Central memory CD8-positive, alpha-beta T cell (primary cell): ENCODE measurements at places on chromosomes 2 and 18.
A peak's percentile ranks its signal among the peaks of the same experiment; 100 is the strongest.

- no peak for DNase-seq
Measured at GRCh38 chr2:217928324-217929181, 74.2 kb downstream of the TNS1 start.

DNA sequence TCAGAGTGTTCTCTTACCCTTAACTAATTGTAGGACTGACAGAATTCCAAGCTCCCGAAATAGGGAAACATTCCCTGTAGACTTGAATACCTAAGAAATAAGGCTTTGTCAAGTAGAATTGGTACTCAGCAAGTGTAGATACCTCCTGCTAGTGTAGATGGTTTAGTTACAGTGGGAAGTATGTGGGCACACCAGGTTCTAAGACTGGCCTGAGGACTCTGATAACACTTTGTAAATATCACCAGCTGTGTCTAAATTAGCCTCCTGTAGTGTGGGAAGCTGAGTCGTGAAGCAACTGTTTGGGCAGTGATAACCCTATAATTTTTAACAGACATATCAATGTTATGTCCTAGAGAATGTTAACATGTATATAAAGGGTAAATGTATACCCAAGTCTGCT, 304.5 kb downstream of the SLC8A1 start:
- DNase-seq: no peak

- no peak for DNase-seq
Measured at GRCh38 chr18:26071725-26072124, 18.7 kb downstream of the SS18 start.

GRCh38 chr18:14921031-14921430, 173.1 kb downstream of the ANKRD30B start:
- DNase-seq: no peak

DNA sequence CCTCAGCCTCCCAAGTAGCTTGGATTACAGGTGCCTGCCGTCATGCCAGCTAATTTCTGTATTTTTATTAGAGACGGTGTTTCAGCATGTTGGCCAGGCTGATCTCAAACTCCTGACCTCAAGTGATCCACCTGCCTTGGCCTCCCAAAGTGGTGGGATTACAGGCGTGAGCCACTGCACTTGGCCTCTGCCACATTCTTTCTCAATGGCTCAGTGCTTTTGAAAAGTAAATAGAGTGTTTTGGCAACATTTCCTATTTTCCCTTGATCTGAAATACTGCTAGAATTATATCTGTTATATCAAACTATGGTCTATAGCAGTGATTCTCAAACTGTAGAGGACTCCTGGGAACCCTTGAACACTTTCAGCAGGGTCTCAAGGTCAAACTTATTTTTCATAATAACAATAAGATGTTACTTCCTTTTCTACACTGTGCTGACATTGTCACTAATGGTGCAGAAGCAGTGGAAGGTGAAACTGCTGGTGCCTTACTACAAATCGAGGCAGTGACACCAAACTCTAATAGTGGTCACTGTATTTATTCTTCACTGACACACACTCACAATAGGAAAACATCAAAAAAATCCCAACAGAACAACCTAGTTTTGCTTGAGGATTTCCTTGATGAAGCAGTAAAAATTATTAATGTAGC, 10.6 kb downstream of the DAW1 start:
- no peak for DNase-seq

DNA sequence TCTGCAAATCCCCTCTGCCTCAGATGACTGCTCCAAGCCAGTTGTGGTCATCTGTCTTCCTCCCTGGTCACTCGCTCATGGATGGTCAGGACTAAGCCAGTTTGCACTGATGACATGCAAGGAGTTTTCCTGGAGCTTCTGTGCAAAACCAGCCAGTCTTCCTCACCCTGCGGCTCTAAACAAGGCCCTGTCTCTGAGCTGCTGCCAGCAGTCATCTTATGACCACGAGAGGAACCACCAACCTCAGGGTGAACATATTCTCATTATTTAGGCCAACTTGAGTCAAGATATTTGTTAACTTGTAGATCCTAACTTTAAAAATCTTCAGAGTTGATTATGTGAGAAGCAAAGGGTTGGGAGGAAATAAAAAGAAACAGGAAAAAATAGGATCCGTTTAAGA, 119.9 kb upstream of the CAB39 start:
- DNase-seq: no peak

DNA sequence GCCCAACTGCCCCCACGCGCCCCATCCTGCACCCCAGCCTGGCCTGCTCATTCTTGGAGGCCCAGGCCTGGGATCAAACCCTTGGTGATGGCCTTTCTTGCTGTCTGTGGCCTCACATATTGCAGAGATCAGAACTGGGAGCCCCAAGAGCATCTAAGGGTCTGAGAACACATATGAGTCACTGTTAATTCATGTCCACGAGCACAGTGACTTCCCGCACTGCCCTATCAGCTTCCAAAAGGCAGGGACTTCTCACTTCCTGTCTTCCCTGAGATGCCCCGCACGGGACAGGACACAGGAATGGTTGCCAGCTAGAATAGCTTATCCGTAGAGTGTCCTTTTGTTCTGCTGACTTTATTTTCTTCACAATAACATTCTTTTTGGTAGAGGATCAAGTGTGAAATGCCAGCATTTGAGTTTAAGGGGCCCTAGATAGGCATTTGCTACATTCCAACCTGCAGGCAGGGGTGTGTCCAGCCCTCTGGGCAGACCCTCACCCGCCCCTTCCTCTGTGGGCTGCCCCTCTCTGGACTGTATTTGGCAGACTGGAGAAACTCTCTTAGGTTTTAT, 21.1 kb upstream of the CELF4 start:
- no peak for DNase-seq

GRCh38 chr2:222615320-222615719, 40.6 kb downstream of the FARSB start:
- no peak for DNase-seq

GRCh38 chr2:207530160-207531031, 634 bp downstream of the CREB1 start:
- DNase-seq: peak; percentile 46

DNA sequence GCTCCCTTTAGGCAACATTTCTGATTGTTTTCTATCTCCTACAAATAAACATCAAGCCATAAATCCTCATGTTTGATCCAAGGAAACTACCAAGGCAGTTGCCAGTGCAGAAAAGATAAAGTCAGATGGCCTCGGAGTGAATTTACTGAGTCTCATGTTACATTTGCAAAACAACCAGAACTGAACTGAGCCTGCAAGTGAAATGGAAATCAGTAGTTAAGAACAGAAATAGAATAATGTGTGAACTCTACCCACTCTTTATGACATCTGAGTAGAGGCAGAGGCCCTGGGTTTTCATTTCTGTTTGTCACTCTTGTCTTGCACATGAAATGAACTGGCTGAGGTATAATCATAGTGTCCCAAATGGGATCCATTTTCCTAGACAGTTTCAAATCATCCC, 20.4 kb upstream of the DAPL1 start:
- no peak for DNase-seq

DNA sequence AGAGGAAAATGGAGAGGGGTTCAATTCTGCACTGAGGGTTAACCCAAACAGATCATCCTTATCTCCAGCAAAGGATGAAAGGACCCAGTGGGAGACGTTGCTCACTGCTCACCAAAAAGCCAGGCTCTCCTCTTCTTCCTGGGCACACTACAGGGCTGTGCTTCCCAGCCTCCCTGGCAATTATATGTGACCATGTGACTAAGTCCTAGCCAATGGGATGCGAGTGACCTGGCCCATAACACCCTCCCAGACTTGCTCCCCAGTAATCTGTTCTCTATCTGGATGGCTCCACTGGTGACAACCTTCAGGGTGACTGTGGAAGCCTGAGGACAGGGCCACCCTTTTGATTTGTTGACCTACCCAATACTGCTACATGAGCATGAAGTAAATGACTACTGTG, 10.9 kb upstream of the PRKCE start:
- no peak for DNase-seq

DNA sequence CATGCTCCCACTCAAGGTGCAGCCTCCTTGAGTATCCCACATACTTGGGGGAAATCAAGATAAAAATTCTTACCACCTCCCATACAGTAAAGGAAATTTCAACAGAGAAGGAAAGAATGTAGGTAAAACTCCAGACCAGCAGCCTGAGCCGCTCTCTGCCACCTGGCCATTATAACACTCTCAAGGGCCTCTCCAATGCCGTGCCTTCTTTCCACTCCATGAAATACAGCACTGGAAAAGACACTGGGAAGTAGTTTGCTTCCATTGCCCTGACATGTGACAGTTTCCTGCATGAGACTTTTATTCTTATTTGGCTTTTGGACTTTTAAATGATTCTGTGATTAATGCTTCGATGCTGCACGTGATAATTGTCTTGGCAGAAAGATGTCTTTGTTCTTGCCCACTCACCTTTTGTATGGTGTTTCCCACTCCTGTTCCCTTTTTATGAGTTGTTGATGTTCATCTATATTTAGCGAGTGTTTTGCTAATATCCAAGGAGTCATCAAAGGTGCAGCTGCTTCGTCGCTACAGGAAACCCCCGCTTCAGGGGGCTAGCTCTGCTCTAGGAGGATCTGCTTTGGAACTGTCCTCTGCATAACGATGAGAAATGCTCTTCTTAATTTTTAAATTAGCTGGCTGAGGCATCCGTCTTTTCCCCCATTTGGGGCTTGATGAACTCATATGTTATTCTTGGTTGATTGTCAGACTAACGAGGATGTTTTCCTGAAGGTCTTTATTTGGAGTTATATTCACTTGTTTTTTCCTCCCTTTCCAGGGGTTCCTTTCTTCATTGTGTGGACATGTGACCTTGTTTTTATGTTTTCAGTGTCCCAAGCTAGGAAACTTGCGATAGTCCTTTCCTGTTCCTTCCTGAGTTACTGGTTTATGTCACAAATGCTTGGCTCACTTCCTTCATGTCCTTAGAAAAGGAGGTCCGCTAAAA, 179.4 kb downstream of the TXNL1 start:
- no peak for DNase-seq

DNA sequence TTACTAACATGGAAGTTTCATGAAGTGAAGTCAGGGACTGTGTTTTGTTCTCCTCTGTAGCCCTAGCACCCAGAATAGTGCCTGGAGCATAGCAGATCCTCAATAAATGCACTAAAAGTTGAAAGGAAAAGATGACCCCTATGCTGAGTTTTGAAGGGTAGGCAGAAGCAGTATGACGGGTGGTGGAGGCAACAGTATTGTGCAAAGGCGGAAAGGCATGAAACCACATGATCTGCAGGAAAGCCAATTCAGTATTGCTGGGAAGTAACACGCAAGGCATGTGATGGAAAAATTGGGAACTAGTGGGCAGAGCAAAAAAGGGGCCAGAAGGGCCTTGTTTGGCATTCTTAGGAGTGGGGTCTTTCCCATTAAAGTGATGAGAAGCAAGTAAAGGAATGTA, 23.1 kb downstream of the DTNB start:
- no peak for DNase-seq

DNA sequence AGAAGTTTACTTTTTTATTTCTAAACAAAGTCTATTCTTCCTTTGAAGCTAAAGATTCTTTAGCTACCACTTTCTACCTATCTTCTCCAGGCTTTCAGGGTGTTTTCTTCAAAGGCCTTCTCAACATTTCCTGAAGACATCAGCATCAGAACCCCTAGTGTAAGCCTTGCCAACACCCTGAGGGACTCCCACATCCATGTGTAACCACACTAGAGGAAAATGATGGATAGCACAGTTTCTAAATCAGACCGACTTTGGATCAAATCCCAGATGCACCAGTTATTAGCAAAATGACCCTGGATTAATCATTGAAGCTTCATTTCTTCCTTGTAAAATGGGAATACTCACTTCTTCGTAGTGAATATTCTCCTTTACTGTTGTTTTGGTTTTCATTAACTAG, 4.7 kb upstream of the TTN start:
- DNase-seq: no peak

DNA sequence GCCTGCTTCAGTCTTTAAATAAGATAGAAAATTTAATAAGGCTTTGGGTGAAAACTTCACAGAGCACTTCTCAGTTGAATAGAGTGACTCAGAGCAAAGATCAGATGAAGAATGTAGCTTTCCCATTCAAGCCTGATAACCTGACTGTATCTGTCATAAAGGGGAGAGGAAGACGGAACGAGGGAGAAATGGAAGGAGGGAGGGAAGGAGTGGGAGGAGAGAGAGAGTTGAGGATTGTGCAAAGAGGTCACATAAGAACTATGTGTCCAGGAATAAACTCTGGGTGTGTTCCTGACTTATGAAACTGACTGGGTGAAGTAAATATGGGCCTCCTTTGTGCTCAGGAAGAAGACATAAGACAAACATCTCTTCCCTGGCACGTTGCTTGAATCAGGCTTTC, 385.5 kb downstream of the LPIN1 start:
- DNase-seq: no peak

- no peak for DNase-seq
Measured at GRCh38 chr18:56747032-56747658, 96.0 kb downstream of the WDR7 start.

DNA sequence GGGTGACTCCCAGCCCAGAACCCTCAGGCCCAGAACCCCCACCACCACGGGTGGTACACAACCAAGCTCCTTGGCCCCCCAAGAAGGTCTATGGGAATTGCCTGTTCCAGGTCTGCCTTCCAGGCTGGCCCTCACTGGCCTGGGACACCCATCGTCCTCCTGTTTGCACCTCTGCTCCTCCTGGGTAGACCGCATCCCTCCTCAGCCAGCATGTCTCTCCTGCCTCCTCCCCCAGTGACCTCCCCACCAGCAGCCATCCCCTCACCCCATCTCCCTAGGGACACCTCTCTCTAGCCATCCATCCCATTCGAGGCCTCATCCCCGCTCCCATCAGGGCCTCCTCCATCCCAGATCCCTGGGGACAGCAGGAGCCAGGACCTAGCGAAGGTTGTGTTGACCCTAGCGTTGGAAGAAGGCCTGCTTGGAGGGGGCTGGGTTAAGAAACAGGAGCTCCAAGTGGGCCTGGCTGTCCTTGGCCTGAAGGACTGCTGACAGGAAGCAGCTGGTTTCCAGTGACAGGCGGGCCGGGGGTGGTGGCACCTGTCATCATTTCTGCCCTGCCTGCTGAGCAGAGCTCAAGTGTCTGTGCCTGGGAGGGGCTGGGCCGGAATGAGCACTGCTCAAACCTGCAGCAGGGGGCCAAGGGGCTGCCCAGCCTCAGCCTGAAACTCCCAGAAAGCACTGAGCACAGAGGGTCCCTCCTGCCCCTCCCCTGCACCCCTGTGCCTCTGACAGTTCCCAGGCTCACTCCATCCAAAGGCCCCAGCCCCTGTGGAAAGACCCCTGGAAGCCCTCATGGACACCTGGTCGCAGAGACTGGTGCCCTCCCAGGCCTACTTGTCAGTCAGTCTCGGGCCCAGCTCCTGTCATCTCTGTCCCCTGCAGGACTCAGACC, 96.0 kb upstream of the OTOS start:
- no peak for DNase-seq

DNA sequence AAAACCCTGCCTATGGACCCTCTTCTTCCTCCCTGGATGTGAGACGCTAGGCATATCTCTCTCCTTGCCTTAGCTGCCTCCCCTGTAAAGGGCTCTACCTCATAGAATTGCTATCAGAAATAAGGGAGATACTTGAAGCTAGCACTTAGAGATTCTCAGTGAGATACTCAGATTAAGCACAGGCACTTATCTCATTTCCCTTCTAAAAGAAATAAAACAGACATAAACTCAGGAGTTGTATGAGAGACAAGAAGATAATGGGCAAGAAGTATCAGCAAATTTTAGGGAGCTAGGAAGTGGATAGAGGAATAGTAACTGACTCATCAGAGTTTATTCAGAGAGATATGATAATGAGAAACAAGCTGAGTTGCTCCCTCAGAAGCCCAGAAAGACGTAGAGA, 131.0 kb downstream of the SP3 start:
- no peak for DNase-seq

- no peak for DNase-seq
Measured at GRCh38 chr2:31402388-31402787, 12.2 kb downstream of the XDH start.
